ENCODE measurements at places on chromosomes 3 and 15. TPM values are rescaled to one million over a fixed set of nuclear protein-coding genes. Genes with fewer than 3 reads are reported as not detected.

The KIF15 gene
- total RNA-seq, result 1.8 TPM

The SH3GL3 gene
- 0.29 TPM for total RNA-seq

DNA sequence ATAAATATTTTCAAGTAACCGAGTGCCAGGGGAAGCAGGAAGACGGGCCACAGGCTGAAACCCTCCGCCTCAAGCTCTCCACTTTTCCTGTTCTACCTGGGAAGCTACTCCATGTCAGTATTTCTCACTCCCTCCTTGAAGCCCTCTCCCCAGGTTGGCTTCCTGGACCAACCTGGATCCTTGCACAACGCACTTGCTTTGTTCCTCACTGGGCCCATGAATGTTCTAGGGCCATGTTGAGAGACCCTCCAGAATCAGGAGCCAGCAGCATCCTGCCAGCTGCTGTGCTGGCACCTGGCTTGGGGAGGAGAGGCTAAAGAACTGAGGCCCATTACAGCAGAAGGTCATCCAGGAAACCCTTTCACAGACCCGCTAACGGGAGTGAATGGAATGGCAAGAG is 79.3 kb upstream of the SNRPA1 start:
- no peak overlapping the region for H3K27ac ChIP-seq
- H3K27me3 ChIP-seq, result no peaks in the 10 kb centered on the region
- no peaks in the 10 kb centered on the region for H3K4me1 ChIP-seq
- no peaks in the 10 kb centered on the region for H3K36me3 ChIP-seq

GRCh38 chr15:101540480-101541239 is 51.2 kb upstream of the PCSK6 start:
- H3K27me3 ChIP-seq, result peaks cover 17% of the 10 kb centered on the region
- H3K4me3 ChIP-seq, result no peak overlapping the region
- DNase-seq, result peak; percentile 74
- no peak overlapping the region for H3K27ac ChIP-seq
- no peaks in the 10 kb centered on the region for H3K4me1 ChIP-seq

- no peaks in the 10 kb centered on the region for H3K27me3 ChIP-seq
- H3K27ac ChIP-seq, result no peak overlapping the region
- H3K4me1 ChIP-seq, result peaks cover 16% of the 10 kb centered on the region
- no peaks in the 10 kb centered on the region for H3K36me3 ChIP-seq
Observed at GRCh38 chr3:160135851-160136250, 89.4 kb upstream of the C3orf80 start.
